NCI-H748 treated with DMSO at 0.1 percent for 48 hours (cell line): ENCODE measurements at places on chromosomes 11 and 22.

DNA sequence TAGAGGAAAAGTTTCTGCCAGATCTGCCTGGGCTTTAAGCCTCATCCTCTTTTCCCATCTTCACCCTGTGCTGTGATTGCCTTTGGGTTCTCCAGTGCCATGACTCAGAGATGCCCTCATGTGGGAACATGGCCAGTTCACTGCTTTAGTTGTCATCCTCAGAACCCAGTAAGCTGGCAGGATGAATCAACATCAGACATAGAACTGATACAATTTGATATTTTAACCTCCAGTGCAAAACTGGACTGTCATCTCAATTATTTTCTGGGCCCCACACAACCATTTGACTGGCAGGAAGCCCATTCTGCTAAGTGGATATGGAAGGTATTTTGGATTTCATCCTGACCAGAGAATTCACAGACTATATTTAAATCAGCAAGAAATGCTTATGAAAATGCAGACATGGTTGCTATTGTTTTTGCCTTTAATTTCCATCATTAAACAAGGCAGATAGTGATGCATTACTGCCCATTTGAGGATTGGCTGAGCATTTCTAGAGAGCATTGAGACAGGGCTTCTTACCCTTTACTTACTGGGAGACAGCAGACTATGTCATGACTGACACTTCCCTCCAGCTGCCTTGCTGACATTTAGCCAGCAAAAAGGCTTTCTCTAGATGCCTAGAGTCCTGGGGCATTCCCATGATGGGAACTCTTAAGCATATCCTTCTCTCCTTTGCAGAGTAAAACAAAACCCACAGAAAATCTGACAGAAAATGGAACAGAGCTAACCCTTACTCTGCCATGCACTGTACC, 327.1 kb upstream of the MTNR1B start:
- DNase-seq: no peak

- DNase-seq: no peak
These were observed 9.1 kb upstream of the OR8B8 start for GRCh38 chr11:124454552-124454951.

- DNase-seq: no peak
These were observed 26.3 kb upstream of the RBMXL2 start for GRCh38 chr11:7062534-7062933.

GRCh38 chr11:17593466-17594245, 46.6 kb downstream of the OTOG start:
- DNase-seq: no peak

GRCh38 chr11:46127150-46127638, 5.9 kb upstream of the PHF21A start:
- peak; percentile 20 for DNase-seq

DNA sequence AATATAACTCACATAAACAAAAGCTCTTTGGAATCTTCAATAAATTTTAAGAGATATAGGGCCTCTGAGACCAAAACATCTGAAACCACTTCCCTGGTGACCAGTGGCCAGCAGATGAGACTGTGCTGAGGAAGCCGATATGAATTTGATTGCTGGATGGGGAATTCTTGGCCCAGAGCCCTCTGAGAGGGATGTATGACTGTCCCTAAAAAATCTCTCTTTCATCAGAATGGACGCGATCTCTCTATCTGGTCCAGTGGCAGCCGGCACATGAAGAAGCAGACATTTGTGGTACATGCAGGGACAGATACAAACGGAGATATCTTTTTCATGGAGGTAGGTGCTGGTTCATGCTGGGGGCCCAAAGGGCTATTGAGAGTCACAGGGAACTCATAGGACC, 37.5 kb downstream of the MYBPC3 start:
- DNase-seq: no peak

DNA sequence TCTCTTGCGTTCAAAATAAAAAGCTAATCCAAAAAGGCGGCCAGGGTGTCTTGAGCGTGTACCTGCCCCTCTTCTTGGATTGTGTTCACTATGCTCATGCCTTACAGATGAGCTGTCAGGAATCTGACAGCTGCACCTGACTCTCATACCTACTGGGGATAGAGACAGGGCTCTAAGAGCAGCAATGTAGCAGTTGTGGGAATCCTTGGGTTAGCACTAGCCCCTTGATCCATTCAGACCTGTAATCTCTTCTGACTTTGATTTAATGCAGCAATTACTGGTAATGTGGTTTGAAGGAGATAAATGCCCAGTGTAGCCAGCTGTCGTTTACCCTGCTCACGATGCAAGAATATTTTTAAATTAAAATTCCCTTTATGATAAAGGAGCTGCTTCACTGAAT, 145.8 kb downstream of the APOL5 start:
- DNase-seq: no peak

DNA sequence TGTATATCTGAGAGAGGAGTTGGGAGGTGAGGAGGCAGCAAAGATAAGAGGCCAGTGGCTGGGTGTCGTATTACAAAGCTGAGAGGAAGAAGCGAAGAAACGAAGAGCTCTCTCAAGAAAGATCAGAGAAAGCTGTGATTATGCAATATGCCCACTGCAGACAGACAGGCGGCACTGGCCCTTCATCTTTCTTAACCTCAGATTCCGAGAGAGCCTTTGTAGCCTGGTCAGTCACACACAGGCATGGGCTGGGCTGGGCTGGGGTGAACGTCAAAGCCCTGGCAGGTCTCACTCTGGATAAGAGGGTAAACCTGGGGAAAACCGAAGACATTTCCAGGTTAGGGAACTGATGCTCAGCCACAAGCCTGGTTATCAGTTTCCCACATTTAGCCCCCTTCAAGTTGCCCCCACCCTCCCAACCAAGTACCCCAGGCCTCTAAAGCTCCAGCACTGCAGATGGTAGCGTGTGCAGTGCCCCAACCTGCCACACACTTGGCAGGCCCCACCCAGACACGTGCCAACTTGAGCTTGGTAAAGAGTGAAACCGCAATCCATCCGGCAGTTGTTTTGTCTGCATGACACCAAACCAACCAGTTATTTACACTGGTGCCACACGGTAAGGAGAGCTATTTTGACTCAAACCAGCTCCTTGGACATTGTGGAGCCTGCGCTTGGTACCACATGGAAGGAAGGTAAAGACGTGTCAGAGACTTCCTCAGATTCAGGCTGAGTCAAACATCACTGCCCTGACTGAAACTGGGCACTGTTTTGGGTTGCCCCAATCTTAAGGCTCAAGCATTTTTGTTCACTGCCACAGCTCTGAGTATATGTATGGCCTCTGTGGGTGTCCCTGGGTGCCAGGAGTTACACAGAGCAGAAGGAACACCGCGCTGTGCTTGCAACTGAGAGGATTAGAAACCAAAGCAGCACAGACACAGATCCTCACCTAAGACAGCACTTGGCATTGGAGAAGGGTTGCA, 135.9 kb downstream of the FDX1 start:
- DNase-seq: no peak

DNA sequence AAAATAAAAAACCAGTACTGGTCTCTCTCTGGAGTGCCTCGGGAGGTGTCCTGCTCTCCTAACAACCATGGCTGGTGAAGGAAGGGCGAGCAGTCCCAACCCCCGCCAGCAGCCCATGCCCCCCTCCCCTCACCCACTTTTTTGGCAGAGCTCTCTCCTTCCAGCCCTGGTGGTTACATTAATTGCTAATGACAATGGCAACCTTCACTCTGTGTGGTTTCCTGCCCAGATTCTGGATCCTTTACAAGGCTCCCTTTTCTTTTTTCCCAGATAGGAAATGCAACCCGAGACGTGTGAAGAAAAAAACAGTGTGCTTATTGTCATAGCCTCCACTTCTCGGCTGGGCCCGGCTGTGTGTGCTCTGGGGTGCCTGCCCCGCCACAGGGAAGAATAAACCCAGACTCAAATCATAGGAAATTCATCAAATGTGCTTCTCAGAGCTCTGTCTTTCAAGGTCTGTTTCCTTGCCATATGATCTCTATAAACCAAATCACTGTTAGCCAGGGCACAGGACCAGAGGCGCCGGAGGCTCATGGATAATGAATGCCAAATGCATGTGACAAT, 513.0 kb downstream of the SOX6 start:
- no peak for DNase-seq

- DNase-seq: no peak
These were observed 48.0 kb downstream of the BID start for GRCh38 chr22:17726006-17726927.

GRCh38 chr11:104873252-104873651, 25.0 kb downstream of the CASP12 start:
- no peak for DNase-seq

DNA sequence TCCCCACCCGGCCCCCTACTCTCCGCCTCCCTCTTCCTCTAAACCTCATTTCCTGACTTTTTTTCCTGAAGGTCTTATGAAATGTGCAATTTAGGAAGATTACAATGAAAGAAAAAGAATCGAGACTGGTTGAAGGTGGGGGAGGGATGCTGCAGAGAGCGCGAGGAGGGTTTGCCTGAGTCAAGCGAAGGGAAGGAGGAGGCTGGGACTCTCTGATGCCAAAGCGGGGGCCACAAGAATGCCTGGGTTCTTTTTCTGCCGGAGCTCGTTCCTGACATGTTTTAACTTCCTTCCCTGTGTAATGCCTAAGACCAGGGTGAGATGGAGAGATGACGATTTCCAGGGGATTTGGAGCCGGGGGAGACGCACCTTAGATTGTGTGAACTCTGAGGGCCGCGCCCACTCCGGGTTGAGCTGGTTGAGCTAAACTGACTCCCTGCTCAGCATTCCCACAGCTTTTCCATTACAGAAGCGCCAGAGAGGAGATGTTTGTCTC, 270.5 kb upstream of the SORL1-AS1 start:
- DNase-seq: no peak

GRCh38 chr11:81112718-81113117, 1620.9 kb downstream of the FAM181B start:
- no peak for DNase-seq

GRCh38 chr11:85096939-85097338, 530.2 kb downstream of the DLG2 start:
- DNase-seq: no peak

- DNase-seq: no peak
These were observed 14.7 kb downstream of the GATD1 start for GRCh38 chr11:762421-763072.

DNA sequence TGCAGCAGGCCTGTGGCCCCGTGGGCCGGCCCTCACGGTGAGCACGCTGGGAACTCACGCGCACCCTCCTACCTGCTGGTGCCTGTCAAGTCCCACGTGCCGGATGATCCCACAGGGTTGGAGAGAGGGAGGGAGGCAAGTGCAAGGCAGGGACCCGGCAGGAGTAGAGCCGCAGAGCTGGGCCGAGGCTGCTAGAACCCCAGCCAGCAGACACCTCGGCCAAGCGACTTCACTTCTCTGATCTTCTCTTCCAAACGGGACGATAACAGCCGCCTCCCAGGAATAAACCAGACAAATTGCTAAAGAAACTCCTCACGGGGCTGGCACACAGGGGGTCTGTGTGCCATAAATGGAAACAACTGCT, 1232.8 kb downstream of the TBC1D22A start:
- no peak for DNase-seq

DNA sequence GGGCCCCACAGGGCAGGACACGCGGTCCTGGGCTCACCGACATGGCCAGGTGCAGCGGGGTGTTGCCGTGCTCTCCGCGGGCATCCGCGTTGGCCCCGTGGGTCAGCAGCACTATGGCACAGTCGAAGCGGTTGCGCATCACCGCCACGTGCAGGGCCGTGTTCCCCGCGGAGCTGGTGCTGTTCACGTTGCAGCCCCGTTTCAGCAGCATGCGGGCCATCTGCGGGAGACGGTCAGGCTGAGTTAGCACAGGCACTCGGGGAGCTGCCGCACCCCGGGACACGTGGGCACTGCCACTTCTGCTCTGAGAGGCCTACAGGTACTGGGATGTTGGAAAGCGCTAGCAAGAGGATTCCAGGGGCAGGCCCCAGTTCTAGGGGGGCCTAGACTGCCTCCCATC, 22.3 kb upstream of the BAIAP2L2 start:
- DNase-seq: no peak

- DNase-seq: no peak
These were observed 8.5 kb upstream of the DENND5A start for GRCh38 chr11:9273376-9274336.

DNA sequence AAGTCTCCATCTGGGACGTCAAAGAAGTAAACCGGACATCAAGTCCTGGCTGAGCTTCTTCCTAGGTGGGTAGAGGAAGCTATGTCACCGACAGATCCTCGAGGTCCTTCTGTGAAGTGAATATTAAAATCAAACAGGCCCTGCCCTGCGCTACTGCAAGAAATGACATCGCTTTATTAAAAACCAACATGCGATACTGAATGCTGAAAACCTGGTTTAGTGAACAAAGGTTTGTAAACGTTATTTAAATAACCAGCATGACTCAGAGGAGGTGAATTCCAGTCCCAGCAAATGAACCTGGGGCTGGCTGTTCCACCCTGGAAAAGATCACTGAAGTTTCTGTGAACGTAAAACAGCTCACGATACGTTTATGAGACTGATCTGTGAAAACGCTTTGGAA, 645 bp downstream of the RTCB start:
- DNase-seq: no peak

DNA sequence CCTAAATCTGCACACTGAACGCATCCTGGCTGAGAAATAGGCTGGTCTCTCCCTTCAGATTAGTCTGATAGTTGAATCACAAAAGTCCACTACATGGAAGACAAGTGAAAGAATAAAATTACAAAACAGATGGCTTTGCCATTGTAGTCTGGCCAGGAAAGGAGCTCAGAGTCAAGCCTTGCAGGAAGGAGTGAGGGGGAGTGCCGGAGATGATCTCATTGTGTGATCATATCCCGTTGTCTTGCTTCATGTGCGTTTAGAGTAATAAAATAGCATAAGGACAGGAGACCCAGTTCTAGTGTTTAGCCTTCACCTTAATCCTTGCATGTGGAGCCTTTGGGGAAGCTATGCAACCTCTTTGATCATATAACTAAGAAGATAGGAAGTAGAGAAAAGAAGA, 666.7 kb upstream of the RAG2 start:
- DNase-seq: no peak

- DNase-seq: no peak
These were observed 55.7 kb upstream of the EIF3D start for GRCh38 chr22:36584666-36585065.

GRCh38 chr11:44078794-44079193, 12.7 kb downstream of the ACCS start:
- DNase-seq: no peak

DNA sequence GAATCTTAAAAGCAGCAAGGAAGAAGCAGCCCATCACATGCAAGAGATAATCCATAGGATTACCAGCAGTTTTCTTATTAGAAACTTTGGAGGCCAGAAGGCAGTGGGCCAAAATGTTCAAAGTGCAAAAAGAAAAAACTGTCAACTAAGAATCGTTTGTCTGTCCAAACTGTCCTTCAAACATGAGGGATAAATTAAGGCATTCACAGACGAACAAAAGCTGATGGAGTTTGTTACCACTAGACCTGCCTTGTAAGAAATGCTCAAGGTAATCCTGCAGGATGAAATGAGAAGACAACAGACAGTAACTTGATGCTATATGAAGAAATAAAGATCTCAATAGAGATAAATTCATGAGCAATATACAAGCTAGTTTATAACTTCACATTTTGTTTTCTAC, 150.4 kb downstream of the WNT7B start:
- DNase-seq: no peak

- DNase-seq: no peak
These were observed 17.5 kb downstream of the JAM3 start for GRCh38 chr11:134086376-134086775.
